CD4-positive, alpha-beta T cell treated with Interleukin-6 for 4 hours (primary cell): ENCODE measurements at places on chromosomes 2 and 18.

- DNase-seq = peak; percentile 67
These were observed 2.2 kb downstream of the ST3GAL5 start for GRCh38 chr2:85886590-85886989.

DNA sequence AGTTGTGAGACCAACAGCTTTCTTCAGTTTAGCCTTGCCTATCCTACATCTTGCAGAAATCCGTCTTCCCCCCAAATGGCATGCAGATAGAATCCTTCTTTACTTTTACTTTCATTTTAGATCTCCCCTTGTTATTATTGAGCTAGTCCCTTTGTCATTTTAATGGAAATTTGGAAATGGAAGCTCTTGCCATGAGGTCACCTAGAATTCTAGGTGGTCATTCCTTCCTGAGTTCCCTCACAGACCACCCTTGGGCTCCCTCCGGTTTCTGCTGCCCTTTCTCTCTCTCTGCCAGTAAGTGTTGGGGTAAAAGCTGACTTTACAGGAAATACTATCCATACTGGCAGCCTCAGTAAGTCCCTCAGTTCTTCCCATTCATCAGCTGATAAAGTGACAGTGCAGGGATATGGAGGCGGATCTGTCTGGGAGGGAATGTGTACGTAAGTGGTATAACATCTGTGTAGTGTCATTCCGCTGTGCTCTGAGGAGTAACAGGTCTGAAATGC, 30.2 kb downstream of the ARHGAP25 start:
- no peak for DNase-seq

- no peak for DNase-seq
These were observed 29.4 kb upstream of the IL1RN start for GRCh38 chr2:113098041-113098440.

GRCh38 chr2:38526195-38526594, 76.5 kb downstream of the HNRNPLL start:
- no peak for DNase-seq

GRCh38 chr18:58541789-58542425, 87.0 kb downstream of the ALPK2 start:
- DNase-seq = peak; percentile 60

GRCh38 chr2:90207454-90208058, 1516.1 kb downstream of the RPIA start:
- no peak for DNase-seq
